Activated CD8-positive, alpha-beta memory T cell treated with anti-CD3 and anti-CD28 coated beads for 1 hour (primary cell): ENCODE measurements at places on chromosomes 6 and 20.

DNA sequence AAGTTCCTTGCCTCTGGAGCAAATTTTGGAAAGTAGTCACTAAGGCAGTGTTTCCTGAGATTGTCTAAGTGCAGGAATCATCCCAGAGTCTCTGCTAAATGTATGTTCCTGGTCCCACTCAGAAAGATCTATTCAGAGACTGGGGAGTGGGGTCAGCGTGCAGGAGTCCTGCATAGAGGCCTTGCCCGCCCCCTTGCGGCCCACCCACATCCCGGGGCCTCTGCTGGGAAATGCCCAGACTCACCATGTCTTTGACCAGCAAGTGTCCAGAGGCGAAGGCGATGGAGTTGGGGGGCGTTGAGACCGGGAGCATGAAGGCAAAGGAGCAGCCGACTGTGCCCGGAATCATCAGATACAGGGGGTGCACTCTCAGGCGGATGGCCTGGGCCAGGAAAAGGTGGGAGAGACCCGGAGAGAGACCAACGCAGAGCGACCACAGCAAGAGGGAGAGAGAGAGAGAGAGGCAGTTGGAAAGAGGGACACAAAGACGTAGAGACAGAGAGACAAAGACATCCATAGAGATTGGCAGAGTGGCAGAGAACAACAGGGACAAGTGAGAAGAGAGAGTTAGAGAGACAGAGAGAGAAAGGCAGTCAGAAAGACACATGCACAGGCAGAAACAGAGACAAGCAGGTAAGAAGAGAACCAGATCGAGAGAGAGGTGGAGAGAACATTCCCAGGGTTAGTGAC is 12.9 kb upstream of the OCSTAMP start:
- DNase-seq: no peak

DNA sequence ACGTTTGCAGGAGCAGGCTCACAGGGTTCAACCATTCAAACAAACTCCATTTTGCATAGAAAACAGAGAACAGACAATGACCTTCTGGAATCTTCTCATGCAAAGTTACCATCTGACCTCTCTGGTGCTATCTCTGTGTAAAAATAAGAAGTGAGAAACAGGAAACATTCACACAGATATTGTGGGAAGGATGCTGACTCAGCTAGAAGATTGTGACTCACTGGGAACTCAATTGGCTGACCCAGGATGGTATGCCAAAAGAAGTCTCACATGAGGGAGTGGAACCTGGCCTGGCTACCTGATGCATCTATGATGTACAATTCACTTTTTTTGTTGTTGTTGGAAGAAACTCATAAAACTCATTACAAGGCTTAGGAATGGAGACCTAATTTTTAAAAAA is 61.1 kb upstream of the TBX18 start:
- DNase-seq: no peak

DNA sequence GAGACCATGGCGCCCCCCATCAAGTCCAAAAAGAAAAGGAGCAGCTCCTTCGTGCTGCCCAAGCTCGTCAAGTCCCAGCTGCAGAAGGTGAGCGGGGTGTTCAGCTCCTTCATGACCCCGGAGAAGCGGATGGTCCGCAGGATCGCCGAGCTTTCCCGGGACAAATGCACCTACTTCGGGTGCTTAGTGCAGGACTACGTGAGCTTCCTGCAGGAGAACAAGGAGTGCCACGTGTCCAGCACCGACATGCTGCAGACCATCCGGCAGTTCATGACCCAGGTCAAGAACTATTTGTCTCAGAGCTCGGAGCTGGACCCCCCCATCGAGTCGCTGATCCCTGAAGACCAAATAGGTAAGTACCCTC is 41.7 kb upstream of the NAA20 start:
- DNase-seq: no peak

GRCh38 chr6:86825436-86825835 is 111.9 kb upstream of the HTR1E start:
- DNase-seq: no peak

GRCh38 chr6:163195721-163196691 is 218.5 kb upstream of the QKI start:
- DNase-seq: no peak

GRCh38 chr6:161439093-161439492 is 165.2 kb upstream of the AGPAT4 start:
- no peak for DNase-seq

DNA sequence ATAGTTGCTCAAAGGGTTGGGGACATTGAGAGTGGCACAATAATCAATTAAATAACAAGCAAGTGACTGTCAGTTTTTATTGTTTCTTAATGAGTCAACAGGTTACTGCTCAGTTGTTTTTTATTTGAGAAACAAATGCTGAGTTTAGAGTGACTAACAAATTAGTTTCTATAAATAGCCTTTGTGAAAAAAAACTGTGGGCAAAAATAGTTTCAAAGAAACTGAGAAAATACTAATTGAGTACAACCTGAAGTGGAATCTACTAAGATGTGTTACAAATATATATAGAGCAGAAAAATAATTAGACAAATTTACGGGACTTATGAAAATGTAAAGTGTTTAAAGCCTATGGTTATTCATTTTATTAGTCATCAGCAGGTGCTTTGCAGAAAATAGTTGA is 22.3 kb downstream of the BEND6 start:
- no peak for DNase-seq

GRCh38 chr6:157908369-157909281 is 73.0 kb upstream of the SYNJ2 start:
- no peak for DNase-seq

DNA sequence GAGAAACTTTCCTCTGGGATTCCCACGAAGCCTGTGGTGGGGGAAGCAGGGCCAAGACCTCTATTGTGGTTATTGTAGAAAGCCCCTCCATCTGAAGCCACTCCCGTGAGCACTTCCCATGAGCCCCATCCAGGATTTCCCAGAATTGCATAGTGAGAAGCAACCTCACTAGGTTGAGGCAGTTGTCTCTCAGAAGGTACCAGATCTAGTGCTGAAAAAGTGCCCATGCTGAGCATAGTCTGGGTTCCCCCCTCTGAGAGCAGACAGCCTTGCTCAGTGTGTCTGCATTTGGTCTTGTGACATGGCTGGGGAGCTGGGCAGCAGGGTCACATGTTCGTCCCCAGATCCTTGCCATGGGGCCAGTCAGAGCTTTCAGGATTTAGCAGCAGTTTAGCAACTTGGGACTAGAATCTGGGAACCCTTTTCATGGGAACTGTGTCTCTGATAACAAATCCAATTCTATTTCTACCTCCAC is 38.6 kb downstream of the SLC9A8 start:
- no peak for DNase-seq

GRCh38 chr6:152441902-152442301 is 195.3 kb downstream of the SYNE1 start:
- no peak for DNase-seq

GRCh38 chr6:108113557-108114519 is 39.3 kb upstream of the OSTM1 start:
- DNase-seq: no peak

DNA sequence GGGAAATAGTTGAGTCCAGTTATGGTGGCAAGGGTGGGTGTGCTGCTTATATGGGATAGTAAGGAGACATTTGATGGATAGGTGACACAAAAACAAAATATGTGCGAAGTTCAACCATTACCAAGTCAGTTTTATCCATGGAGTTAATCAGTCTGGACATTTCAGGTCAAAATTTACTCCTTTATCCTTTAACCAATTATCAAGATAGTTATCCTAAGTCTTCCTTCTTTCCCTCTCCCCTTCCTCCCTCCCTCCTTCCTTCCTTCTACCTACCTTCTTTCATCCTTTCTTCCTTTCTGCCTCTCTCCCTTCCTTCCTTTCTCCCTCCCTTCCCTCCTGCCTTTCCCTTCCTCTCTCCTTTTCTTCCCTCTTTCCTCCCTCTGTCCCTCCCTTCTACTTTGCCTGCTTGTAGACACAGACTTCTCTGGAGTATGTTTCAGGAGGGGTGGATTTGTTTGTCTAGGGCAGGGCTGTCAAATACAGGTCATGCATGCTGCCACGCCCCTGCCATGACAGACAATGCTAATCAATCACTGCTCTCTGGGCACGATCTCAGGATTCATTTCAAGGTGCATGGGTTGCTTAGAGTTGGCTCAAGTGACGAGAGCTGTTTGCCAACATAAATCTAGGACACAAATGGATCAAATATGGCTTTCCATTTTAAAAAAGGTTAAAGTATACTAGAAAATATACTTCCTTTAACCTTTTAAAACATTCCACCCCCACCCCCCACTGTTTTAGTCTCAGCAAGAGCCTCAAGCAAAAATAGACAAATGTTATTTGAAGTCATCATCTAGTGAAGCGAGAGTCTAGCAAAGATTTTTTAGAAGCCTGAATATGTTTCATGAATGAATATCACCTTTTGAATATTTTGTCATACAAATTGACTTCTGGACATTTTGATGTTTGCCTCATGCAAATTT is 281.6 kb upstream of the CITED2 start:
- no peak for DNase-seq

DNA sequence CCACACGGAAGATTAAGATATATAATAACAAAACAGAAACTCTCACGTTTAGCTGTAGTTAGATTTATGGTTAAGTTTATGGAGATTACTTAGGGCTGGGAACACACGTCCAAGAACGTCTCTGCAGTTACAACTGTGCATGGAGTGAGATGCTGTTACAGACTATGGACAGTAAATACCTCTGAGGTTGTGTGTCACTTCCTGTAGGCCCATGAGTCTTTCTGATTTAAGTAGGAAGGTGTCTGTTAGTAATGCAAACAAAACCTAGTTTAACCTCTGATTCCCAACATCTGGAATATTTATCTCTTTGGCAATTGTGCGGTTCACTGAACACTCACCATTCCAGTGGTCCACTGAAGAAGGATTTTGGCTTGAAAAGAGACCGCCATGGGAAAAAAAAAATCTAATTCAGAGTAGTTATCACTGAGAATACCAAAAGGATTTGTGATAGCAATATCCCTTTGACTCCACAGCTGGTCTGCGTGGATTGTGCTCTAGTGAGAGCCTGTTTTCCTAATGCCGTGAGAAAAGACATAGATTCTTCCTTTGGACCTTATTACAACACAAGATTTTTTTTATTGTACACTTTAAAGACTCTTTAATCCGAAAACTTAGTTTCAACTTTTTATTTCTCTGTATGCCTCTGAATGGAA is 478.2 kb upstream of the CITED2 start:
- no peak for DNase-seq

GRCh38 chr20:63744574-63745423 is 5.2 kb downstream of the SLC2A4RG start:
- DNase-seq: no peak

- DNase-seq: no peak
Measured at GRCh38 chr6:129895692-129896091, 34.6 kb upstream of the TMEM244 start.

- no peak for DNase-seq
Measured at GRCh38 chr6:142839686-142840040, 105.3 kb downstream of the HIVEP2 start.

DNA sequence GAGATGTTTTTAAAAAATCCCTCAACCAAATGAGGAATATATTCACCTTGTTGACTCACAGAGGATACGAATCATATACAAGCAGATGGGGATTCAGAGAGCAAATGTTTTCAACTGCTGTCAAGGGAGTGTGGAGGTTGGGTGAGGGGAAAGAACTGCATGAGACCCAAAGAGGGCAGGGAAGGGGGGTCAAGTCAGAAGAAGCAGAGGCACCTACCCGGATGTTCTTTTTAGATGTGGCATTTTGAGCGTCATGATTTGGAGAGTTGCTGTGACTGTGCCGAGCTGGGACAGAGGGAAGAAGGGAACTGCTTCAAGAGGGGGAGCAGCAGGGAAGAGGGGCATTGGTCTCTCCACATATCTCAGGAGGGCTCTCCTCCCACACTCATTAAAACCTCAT is 191.3 kb upstream of the PROKR2 start:
- no peak for DNase-seq

DNA sequence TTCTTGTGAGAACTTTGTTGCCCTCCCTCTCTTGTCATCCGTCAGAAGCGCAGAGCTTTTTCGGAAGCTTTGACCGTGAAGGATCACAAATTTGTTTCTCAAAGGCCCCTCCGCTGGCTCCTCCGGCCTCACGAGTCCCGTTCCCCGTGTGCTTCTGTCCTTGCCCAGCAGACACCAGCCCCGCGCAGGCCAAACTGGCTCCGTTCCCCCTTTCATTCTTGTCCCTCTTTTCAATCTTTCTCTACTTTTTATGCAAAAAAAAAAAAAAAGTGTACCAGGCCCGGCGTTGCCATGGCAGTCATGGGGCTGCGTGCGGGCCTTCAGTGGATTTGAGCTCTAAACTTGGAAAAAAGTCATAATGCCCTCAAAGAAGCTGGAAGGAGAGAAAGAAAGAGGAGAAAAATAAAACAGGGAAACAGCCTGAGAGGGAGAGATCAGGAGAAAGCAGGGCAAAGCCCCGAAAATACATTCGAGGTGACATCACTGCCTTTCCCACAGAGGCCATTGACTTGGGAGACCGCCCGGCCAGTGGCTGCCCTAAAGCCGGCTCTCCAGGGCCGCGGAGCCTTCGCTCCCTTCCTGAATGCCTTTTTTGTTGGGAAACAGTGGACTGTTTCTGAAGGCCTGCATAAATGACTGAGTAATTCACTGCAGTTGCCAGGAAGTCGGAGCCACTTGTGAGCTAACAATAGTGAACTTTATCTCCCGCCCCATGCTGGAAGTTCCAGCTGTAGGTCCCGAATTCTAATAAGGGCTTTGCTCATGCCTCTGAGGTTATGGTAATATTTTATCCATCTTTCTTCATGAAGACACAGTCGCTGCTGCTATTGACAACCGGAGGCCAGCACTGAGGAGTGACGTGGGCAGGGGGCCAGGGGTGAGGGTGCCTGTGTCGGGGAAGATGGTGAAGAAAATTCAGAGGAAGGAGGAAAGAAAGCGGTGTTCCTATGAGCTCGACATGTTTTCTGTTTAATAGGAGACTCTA is 670.9 kb downstream of the QKI start:
- DNase-seq: no peak

GRCh38 chr6:89525786-89526562 is 93.0 kb downstream of the ANKRD6 start:
- DNase-seq: no peak

GRCh38 chr6:99614430-99615186 is 8.0 kb downstream of the PRDM13 start:
- DNase-seq: no peak

DNA sequence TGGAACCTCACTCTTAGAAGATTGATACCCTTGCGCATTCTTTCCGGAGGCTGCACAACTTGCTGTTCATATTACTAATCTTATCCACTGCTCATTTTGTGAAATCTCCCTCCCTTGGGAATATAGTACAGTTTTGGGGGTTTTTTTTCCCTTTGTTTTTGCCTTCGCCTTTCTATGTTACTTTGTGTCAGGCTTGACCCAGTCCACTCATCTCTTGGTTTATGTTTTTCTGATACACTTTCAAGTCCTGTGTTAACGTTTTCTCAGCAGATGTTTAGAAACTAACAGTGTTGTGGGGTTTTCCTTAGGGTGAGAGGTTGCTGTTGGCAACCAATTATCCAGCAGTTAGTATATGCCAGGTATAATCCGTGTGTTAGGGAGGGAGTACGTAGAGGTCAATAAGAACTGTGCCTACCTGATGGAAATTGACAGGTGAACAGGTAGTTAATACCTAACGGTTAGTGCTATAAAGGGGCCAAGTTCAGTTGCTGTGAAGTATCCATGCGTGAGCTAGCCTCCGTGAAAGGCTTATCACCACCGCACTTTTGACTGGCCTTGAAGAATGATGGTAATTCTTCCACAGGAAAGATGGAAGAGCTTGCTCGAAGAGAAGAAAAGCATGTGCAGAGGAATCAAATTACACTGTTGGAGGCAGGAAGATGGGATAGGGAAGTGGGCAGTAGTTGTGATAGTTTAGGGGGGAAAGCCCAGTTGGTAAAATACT is 1.4 kb downstream of the NFYA start:
- no peak for DNase-seq

GRCh38 chr6:52157301-52157941 is 28.8 kb upstream of the IL17A start:
- DNase-seq: no peak

GRCh38 chr20:62214067-62214466 is 6.0 kb downstream of the HRH3 start:
- no peak for DNase-seq
